ENCODE measurements at places on chromosomes 1 and 21.
A peak's percentile ranks its signal among the peaks of the same experiment; 100 is the strongest.

DNA sequence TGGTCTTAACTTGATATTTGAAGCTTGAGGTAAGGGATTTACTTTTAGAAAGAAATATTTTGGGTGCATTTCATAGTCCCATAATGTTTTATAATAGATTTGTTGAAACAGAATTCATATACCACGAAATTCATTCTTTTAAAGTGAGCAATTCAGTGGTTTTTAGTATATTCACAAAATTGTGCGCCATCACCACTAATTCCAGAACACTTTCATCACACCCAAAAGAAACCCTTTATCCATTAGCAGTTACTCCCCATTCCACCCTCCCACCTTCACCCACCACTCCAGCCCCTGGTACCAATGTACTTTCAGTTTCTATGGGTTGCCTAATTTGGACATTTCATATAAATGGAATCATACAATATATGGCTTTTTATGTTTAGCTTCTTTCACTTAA lies 38.9 kb upstream of the DMRTB1 start:
- DNase-seq, result no peak

DNA sequence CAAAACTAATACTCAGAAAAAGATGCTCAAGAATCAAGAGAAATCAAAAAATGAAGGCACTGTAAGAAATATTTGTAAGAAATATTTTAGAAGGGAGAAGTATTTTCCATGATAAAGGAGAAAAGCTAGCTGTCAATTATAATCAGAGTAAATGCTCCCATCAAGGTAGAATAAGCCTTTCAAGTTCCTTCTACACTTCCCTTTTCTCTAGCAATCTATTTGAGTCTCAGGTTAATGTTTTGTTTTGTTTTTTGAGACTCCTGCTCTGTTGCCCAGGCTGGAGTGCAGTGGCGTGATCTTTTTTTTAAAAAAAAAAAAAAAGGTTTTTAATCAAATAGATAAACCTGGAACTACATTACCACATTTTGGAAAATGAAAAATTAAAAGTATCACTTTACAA lies 33.3 kb downstream of the PUM1 start:
- DNase-seq, result no peak

DNA sequence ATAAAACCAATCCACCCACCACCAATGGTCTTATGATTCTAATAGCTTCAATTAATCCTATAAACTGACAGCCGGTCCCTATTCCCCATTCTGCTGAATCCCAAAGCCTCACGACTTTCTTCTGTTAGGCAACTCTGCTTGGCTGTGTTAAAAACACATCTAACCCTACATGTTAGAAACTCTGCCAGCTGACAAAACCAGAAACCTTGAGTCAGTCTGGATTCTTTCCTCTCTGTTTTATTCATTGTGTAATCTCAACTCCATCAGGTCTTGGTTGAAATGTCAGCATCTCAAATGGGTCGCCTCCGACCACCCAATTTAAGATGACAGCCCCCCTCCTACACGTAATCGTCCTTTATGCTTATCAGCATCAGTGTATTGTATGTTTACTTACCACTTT lies 312.1 kb downstream of the DISC1 start:
- no peak for DNase-seq

GRCh38 chr1:10132852-10133251 lies 77.5 kb upstream of the KIF1B start:
- DNase-seq, result no peak

DNA sequence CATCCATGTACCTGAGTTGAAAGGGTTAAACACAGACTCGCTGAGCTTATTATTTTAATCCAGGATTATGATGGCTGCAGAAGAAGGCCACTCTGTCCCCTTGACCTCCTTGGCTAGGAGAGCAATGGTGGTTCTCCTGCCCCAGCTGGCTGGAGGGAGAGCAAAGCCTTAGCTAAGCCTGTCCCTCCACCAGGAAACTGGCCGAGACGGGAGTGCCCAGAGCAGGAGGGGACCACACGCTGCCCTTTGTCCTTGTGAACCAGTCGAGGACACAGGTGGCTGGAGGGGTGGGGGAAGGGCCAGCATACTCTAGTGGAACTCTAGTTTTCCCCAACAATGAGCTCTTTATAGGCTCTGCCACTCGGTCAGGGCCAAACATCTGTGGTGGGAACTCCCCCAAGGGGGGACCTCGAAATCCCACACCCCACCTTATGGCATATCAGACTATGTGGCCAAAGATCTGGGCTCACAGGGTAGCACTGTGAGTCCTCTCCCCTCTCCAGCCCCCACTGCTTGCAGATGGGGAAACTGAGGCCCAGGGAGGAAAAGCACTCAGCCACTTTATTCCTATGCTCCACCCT lies 12.9 kb downstream of the KIAA1614 start:
- DNase-seq, result no peak

- no peak for DNase-seq
Measured at GRCh38 chr1:184677344-184677743, 77.3 kb downstream of the EDEM3 start.

DNA sequence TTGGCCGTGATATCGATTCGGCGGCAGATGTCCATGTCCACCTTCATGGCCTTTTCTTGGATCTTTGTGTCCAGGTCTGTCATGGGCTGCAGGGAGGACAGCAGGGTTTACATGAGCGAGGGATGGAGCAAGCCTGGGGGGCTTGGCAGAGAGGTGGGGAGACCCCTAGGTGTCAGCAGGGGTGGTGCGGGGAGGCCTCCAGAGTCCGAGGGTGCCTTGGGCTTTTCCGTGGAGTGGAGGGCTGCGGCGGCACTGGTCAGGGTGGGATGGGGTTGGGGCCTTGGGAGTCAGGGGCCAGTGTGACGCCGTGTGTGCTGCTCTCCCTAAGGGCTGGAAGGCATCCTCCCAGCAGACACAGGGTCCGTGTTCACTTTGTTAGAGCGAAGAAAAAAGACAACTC lies 16.1 kb upstream of the ALDH4A1 start:
- DNase-seq, result no peak

GRCh38 chr1:103945774-103946173 lies 196.1 kb downstream of the AMY1C start:
- DNase-seq, result no peak

DNA sequence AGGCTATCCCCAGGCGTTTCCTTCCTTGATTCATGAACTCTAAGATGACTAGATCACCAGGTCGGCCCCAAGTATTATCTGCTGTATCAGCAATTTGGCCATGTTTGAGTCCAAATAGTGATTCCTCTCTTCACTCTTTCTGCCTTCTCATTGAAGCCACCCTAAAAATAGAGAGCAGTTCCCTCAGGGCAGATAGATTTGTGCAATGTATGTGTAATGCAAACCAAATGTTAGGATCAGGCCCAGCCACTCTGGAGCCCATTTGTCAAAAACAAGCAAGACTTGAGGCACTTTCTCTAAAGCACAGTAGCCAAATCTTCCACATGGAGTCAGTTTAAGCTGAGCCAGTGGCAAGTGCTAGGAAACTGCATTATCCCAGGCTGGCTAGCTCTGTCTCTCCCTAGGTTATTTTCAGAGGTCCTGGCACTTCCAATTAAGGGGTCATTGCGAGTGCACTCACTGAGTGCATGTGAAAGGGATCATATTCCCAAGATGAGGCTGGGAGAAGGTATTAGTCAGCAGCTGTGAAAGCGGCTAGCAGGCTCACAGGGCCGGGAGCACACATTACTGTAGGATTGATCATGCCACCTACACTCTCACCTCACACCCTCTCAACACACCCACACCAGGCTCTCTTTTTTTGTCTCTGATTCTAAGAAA lies 97.9 kb upstream of the RAB3GAP2 start:
- DNase-seq, result peak; percentile 64

- no peak for DNase-seq
Measured at GRCh38 chr1:115694805-115695204, 53.0 kb downstream of the VANGL1 start.

DNA sequence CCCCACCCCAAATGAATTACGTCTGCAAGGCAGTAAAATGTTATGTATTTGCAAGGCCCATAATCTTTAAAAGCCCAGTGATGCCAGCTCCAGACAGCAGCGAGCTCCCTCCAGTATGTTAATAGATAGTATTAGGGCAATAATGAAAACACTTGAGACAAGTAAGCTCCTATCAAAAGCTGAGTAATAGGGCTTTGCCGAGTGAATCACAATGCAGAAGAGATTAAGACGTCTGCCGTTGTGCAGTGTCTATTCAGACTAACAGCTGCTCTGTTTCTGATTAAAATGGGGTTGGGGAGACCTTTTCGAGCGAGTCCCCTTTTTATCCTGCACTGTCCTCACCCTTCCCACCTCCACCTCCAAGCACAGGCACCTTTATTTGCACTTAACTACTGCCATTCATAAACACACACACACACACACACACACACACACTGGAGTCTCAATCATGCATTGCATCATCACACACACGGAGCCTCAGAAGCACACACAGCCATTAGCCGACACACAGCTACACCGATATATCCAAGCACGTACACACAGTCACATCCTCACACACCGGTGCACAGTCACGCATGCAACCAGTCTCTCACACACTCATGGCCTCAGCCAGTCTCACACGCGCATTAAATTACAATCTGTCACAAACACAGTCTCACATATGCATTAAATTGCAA lies 46.0 kb upstream of the FOXO6 start:
- DNase-seq, result peak; percentile 6

DNA sequence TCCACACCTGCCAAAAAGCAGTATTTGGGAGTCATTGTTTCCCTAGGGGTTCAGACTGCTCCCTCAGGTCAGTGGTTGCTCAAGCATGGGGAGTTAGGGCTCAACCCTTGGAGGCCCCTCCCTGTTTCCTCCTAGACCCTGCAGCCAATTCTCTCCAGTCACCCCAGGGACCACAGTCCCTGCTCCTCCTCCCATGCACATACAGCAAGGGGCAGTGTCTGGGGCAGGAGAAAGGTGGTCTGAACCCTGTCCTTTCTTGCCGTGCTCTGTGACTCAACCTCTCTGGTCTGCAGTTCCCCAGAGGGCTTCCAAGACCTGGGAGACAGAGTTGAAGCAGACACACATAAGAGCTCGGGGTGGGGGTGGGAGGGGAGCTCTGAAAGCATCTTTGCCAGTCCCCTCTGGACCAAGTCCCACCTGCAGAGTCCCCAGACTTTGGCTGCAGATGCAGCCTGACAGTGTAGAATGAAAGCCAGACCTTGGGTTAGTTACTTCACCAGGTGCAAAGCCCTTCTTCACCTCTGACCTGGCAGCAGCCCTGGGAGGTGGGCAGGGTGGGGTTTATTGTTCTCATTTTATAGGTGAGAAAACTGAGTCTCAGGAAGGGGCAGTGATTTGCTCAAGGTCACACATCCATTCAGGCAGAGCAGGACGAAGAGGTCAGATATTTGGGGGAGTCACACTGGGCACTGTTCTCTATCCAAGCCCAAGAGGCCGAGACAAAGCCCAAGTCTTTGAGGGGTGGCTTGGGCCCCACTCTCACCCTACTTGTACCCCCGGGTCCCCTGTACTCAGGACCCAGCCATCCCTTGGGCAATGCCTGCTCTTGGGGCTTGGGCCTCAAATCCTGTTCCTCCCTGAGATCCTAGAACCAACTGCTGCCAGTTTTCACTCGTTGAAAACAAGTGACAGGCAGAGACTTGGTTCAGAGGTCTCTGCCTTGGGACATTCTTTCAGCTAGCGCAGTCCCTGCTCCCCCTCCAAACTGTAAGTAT lies 748 bp downstream of the PDZK1IP1 start:
- DNase-seq, result no peak

GRCh38 chr1:48776393-48777218 lies at the start of gene BEND5:
Gene BEND5, minus strand, starts transcription at chr1:48776891. Its CDS starts 60 bp downstream, at chr1:48776831.
- no peak for DNase-seq

DNA sequence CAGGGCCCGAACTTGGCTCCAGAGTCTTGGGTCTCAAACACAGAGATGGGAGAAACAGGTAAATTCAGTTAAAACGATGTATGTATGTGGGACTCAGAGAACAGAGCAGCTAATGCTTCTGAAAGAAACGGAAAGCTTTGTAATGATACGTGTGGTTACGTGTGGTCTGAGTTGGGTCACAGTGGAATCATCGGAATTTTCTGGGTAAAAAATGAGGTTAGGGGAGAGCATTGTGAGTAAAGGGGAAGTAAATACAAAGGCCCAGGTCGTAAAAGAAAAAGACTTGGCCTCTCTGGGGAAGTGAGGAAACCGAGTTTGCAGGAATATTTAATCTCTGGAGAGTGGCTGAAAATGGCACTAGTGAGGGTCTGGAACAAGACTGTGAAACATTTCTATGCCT lies 8.3 kb downstream of the NHLH2 start:
- no peak for DNase-seq

DNA sequence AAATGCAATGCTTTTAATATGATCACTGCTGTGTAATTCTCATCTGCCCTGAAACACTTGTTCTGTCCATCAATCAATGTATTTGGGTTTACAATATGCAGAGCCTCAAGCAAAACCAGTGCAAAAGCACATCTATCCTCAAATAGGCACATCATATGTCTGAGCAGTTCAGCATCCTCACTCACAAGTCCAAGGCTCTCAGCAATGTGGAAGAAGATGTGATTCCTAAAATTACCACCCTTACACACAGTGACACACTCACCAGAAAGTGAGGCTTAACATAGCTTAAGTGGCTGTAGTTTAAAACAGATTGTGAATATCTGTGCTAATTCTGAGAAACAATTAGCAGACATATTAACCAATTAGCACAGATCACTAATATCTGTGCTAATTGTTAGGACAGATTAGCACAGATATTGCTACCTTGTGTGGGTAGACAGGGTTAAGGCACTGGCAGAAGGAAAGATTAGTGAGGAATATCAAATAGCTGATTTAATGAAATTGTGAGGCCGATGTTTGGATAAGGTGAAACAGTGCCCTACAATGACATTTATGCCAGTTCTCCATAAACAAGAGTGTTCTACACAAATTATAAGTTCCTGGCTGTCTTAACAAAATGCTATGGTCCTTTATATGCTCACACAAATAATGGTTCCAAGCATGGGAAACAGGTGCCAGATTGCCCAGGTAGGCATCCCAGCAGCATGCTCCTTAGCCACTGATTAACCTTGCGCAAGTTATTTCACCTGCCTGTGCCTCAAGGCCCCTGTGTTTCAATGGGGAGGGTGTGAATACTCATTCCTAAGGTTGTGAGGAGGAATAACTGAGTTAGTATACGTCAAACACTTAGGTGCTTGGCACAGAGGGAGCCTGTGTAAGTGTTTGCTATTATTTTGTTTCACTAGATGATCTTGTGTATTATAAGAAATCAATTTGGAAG lies 41.7 kb downstream of the MRPL39 start:
- no peak for DNase-seq

- DNase-seq, result no peak
Measured at GRCh38 chr21:29174607-29175013, 44.2 kb downstream of the MAP3K7CL start.

Data from fibroblast of villous mesenchyme (primary cell).